T1000 (cell line): ENCODE measurements at places on chromosomes 13 and 19.

- no peak for DNase-seq
Observed at GRCh38 chr19:48379058-48379457, 12.3 kb downstream of the KDELR1 start.

- DNase-seq = no peak
Observed at GRCh38 chr19:35264268-35265125, 4.3 kb upstream of the USF2 start.

GRCh38 chr13:23985060-23985459 is 87.8 kb upstream of the C1QTNF9B start:
- no peak for DNase-seq

- DNase-seq = no peak
Observed at GRCh38 chr19:33727331-33727998, 69.2 kb upstream of the KCTD15 start.

DNA sequence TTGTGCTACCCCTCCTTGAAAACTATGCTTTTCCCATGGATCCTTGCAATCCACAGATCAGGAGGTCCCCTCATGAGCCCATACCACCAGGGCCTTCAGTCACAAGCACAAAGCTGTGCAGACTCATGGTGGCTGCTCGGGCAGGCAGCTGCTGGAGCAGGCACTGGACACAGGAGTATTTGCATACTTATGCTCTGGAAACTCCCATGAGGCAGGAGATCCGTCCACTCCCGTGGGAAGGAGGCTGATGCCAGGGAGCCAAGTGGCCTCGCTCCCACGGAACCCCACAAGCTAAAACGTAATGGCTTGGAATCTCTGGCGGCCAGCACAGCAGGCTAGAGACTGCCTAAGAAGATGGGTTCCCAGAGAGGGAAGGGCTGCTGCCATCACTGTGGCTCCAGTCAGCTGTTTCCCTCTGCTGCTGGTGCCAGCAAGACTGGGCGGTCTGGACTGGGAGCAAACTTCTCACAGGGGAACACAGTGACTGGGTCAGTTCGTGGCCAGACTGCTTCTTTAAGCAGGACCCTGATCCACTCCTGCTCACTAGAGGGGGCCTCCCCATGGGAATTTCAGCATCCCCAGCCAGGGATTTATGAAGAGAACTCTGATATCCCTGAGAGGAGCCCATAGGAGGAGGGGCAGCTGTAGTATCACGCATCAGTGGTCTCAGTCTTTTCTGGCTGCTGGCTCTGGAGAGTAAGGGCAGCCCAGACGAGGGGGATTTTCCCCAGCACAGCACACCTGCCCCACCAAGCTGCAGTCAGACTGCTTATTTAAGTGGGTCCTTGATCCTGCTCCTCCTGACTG is 370.3 kb upstream of the ATXN8OS start:
- DNase-seq = no peak

- DNase-seq = no peak
Observed at GRCh38 chr13:40344270-40345148, 321.9 kb downstream of the FOXO1 start.

GRCh38 chr19:33879818-33880575 is 83.3 kb downstream of the KCTD15 start:
- no peak for DNase-seq
